Choroid plexus epithelial cell (primary cell): ENCODE measurements at places on chromosomes 3 and 15.
A peak's percentile ranks its signal among the peaks of the same experiment; 100 is the strongest.

- peak; percentile 15 for DNase-seq
These were observed at the start of gene CNTN6 for GRCh38 chr3:1092771-1093170. TSS of gene CNTN6 (plus strand) at chr3:1093024. CDS start at chr3:1148009, 54,985 bp downstream.

DNA sequence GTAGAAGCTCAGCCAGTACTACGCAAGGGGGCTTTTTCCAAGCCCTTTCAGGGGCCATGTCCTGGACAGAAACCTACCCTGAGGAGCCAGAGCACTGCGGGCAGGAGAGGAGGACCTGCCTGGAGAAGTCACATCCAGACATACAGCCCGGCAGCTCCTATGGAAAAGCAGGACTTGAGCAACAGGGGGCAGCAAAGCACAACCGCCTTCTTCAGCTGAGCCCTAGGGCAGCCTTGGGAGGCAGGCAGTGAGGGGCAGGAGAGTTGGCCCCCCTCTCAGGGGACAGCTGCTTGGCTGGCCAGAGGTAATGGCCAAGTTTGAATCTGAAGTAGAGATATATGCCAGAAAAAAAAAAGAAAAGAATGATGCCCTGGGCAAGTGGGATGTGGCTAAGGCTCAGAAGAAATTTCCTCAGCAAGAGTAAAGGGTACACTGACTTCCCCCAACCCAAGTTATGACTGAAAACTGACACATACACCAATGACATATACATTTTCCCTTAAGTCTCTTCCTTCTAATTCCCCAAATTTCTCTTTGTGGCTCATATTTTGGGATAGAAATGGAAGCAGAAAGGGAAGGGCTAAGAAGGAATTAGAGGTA lies 56.9 kb downstream of the CYP19A1 start:
- peak; percentile 79 for DNase-seq

DNA sequence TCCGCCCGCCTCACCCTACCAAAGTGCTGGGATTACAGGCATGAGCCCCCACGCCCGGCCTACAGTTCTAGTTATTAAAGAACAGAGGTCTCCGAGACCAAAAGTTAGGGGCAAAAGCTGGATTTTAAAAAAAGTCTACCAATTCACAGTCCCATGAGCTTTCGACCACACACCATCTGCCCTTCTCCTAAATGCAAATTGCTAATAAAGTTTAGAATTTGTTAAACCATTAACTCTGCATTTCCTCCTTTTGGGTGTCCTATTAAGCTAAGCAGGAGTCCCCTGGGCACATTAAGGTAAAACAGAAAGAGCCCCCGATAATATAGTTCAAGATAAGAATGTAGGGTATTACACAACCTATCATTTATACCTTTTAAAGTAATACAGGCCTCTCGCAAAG lies 322.7 kb downstream of the FOXP1 start:
- DNase-seq, result no peak

GRCh38 chr3:183161552-183162336 lies 790 bp downstream of the LAMP3 start:
- peak; percentile 19 for DNase-seq
